ENCODE measurements at places on chromosomes 2 and 18. TPM values are rescaled to one million over a fixed set of nuclear protein-coding genes. Genes with fewer than 3 reads are reported as not detected.
A peak's percentile ranks its signal among the peaks of the same experiment; 100 is the strongest.

- DNase-seq = no peak
Measured at GRCh38 chr2:154696810-154697417, 1.6 kb upstream of the KCNJ3 start.

- no peak for DNase-seq
Measured at GRCh38 chr2:119469661-119470297, 38.1 kb downstream of the TMEM37 start.

GRCh38 chr2:231672617-231673347 lies 35.5 kb upstream of the PTMA start:
- DNase-seq = peak; percentile 71

DNA sequence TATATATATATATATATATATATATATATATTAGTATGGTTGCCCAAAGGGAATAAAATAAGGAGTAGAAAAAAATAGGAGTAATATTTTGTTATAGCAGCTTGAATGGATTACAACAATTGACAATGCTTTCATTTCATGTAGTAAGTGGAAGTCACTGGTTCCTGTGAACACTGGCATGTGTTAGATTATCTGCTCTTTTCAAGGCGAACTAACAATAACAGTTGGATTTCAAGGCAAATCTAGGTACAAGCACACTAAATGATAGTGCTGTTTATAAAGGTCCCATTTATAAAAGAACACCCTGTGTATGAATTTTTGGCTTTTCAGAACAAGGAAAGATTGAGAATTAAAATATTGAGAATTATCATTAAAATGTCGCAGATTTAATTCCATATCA lies 1535.7 kb downstream of the LRP1B start:
- no peak for DNase-seq

Gene MC5R
- not detected for total RNA-seq
